Posterior cingulate gyrus (tissue), 11 donors: ENCODE measurements at places on chromosomes 2 and 18.

DNA sequence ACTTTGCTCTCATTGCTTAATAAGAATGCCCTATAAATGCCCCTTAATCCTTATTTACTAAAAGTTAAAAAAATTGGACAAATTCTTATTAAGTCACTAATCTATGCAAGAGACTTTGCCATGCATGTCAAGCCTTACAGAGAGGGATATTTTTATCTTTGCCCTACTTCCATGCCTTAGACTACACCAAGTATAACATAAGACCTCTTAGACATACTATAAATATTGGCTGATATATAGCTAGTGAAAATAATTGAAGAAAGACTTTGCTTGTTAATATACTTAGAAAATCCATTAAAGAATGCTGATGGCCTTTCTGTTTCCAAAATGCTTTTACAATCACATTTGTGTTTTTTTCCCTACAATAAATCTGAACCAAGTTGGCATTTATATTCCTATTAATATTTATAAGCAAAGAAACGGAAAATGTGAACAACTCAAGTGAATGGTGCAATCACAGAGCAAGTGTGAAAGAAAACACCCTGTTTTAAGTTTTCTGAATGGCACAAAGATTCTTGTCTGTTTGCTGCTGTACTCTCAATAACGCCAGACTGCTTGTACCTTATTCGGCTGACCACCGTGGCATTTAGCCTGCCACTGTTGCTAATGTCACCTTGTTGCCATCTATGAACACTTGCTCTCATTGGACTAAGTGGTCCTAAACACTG, 105.0 kb downstream of the MC4R start:
- no peak for DNase-seq

DNA sequence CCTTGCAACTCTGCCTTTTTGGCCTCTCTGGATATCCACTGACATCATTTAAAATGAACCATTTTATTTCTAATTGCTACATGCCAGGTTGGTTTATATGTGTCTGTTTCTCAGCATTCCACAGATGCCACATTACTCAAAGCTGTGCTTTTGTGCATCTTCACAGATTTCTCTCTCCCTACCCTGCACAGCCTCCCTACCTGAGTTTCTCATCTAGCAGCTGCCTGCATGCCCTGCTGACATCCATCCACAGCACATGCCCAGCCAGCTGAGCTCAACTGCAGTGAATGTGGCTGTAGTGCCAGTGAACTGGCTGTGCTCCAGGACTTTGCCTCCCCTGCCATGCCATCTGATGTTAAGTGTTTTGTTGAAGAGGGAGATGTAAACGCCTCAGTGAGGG, 44.5 kb downstream of the PKP4 start:
- peak; percentile 94 for DNase-seq

DNA sequence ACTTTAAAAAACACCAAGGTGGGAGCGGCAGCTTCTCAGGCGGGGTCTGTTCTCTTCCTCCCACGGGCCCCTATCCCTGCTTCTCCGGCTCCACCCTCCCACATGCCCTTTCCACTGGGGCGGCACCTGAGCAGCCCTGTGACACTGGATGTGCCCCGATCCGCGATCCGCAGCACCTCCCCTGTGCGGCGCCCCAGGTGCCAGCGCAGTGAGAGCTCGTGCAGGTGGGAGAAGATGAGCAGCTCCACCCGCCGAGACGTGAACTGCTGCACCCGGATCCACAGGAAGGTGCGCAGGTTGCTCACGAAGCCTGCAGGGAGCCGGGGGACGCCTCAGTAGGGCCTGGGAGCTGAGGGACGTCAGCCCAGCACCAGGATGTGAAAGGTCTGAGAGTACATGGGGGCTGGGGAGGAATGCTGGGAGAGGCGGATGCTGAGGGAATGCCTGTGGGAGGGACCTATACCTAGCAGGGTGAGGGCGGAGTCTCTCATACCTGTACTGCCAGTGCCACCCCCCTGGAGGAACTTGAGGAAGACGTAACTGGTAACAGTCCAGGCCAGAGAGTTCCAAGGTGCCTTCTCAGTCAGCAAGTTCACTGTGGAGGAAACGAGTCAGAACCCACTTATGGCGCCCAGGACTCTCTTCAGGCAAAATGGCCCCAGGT, 2.8 kb downstream of the ABCB6 start:
- no peak for DNase-seq

- DNase-seq: peak; percentile 66
Measured at GRCh38 chr2:71536226-71536671, 82.9 kb downstream of the DYSF start.

DNA sequence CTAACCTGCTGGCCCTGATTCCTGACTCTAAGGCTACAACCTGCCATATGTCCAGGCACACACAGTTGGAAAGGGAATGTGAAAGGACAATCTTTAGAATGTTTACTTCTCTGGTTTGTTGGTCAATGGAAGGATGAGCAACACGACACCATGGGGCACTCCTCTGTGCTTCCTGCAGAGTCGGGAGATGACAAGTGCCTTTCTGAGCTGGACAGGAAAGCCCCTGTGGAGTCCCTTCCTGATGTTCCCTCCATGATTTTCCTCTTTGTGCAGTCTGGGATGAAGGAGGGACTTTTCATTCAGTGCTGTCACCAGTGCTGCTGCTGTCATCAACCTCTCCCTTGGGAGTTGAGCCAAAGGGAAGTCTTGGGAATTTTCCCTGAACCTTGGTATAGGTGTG, 22.6 kb upstream of the SERPINB7 start:
- no peak for DNase-seq

GRCh38 chr2:129778584-129778877, 200.9 kb upstream of the RAB6C start:
- no peak for DNase-seq

DNA sequence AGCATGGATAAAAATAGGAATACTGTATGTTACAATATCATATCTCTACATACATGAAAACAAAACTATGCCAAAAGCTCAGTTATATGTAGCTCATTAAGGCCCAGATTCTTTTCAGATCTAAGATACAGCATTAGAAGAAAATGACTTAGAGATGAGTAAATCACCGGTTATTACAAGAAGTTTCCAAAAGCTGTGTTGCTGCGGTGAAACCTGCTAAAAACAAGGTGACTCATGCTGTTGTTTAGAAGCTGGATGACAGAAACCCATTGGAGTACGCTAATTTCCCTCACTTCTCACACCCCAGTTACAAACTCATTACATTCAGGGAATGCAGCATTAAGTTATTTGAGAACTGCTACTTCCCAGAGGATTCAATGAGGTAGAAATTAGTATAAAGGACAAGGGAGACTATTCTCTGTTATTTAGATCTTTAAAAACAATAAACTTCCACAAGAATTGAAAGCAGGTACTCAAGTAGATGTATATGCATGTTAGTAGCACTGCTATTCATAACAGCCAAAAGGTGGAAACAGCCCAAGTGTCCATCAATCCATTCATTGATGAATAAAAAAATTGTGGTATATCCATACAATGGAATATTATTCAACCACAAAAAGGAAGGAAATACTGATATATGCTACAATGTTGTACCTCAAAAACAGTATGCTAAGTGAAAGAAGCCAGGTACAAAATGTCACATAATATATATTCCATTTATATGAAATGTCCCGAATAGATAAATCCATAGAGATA, 32.6 kb downstream of the RBKS start:
- no peak for DNase-seq

GRCh38 chr2:98160554-98160953, 73.6 kb downstream of the VWA3B start:
- DNase-seq: no peak

- DNase-seq: peak; percentile 32
Measured at GRCh38 chr2:197804758-197805714, 643 bp downstream of the PLCL1 start.

DNA sequence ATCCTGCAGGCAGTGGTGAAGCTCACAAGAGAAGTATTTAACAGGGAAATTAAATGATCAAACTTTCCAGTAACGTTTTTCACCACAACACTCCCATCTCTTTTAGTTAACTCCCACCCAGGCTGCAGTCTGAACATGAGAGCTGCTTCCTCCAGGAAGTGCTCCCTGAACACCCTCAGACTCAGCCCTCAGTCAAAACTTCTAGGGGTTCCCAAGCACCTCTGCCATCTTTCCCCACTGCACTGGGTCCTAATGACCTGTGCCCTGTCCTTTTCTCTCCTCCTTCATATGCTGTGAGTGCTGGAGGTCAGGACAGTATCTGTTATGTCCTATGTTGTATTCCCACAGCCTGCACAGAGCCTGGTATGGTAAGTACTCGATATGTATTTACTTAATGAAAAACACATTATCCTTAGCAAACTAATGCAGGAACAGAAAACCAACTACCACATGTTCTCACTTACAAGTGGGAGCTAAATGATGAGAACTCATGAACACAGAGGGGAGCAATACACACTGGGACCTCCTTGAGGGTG, 49.2 kb upstream of the ASPRV1 start:
- no peak for DNase-seq

DNA sequence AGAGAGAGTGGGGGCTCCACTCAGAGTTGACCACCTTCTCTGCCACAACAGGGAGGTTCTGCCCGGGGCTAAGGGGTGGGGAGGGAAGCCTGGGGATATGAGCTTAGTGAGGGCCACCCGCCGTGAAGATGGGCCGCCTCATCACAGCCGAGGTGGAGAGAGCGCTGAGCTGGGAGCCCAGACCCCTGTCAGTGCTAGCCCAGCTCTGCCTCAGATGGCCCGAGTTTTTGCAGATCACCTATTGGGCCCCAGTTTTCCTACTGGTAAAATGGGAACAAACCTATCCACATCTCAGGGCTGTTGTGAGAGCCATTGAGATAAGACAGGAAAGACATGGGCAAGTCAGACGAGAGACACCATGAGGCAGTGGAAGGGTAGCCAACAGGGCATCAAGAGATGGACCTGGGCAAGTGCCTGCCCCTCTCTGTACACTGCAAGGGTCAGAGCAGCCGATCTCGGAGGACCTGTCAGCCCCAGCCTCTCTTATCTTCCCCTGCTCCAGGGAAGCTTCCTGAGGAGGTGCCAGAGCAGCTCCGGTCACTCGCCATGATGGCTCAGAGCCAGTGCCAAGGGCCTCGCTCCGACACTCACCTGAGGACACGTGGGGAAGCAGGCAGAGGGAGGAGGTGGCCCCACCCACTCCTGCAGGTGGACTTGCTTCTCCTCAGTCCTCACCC, 88.9 kb downstream of the MCFD2 start:
- no peak for DNase-seq

GRCh38 chr2:126798276-126799140, 100.2 kb upstream of the TEX51 start:
- no peak for DNase-seq

DNA sequence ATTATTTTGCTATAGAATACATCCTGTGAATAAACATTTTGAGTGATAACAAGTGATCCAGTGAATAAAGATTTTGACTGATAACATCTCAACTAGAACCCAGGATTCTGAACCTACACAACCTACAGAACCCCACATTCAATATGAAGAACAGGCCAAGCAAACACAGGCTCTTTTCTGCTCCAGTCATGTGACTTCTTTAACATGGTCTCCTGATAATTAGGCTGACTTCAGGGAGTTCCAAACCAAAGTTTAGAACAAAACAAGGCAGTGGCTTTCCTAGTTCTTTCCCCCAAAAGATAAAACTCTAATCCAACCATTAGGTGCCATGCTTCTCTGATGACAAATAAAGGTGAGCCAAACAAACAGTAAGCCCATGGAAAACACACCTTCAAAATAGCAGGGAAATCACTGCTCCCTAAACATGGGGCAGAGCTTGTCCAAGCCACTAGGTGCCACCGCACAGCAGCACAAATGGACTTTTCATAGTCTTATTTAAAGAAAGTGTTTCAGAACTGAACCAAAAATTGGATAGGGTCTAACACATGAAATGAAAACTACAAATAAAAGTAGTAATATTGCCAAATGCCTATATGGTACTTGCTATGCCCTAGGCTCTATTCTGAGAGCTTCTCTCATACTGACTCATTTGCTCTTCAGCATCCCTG, 95.3 kb downstream of the EVA1A start:
- DNase-seq: no peak

DNA sequence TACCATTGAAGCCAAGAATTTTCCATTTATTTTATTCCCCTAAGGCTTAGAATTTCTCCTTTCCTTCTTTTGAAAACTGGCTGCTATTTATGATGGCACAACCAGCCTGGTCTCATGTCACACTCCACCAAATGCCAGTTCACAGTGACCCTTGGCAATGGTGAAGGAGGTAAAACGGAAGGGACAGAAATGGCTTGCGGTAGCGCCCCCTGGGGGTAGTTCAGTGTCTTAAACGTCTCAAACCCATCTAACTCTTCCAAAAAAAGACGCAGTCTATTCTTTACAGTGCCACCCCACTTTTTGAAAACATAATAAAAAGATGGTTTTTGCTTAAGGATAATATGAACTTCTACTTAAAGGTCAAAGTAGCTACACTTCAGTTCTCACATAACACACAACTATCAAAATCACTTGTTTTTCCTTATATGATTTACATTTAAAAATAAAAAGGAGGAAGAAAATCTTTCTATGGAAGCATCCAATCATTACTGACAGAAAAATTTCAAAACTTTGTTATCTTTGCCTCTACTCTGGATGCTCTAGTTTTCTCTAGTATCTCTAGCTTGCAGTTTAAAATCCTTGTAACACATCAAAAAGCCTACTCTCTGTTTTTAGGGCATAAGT, 28.0 kb downstream of the PNO1 start:
- no peak for DNase-seq

GRCh38 chr2:133344849-133345248, 223.4 kb downstream of the NCKAP5 start:
- DNase-seq: no peak

DNA sequence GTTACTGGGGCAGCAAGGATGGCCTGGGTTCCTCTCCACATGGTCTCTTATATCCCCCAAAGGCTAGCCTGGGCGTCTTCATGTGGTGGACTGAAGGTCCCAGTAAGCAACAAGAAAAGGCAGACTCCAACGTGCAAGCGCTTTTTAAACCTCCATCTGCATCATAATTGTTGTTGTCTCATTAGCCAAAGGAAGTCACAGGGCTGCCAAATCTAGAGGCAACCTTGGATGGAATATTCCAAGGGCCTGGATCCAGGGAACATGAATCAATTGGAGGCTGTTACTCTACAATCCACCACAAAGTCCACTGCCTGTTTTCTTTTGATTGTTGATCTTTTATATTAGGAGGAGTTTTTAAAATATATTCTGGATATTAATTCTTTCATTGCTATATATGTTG, 118.8 kb downstream of the SH3RF3 start:
- no peak for DNase-seq

- DNase-seq: no peak
Measured at GRCh38 chr2:200032895-200033294, 77.5 kb downstream of the MAIP1 start.

DNA sequence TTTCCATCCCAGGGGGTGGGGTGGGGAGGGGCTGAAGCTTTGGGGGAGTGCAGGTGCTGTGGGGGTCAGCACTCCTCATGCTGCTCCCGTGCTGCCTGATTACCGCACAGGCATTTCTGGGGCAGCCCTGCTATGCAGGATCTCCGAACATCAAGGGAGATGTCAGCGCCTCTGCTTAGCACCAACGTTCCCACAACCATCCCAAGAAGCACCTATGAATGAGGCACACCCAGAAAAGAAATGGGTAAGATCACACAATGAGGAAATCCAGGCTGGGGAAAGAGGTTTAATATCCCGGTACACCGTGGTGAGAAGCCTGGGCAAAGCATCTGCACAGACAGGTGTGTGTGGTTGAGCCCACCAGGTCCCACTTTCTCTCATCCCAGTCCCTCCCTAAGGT, 17.5 kb downstream of the GAREM2 start:
- no peak for DNase-seq
